Heart right ventricle (tissue), 16 donors: ENCODE measurements at places on chromosomes 16 and 17. TPM values are rescaled to one million over a fixed set of nuclear protein-coding genes. Genes with fewer than 3 reads are reported as not detected.

The TP53TG3F gene
- total RNA-seq, result not detected

The NATD1 gene
- 19.7 TPM for total RNA-seq

The EMC8 gene
- total RNA-seq, result 20.9 TPM

The AGRP gene
- total RNA-seq, result not detected

The BRIP1 gene
- 0.12 TPM for total RNA-seq

The CTRB2 gene
- total RNA-seq, result 3.8 TPM

The MT1M gene
- total RNA-seq, result 0.96 TPM

The CYBC1 gene
- total RNA-seq, result 19.0 TPM

The CDH5 gene
- total RNA-seq, result 59.9 TPM

The ATXN2L gene
- 48.7 TPM for total RNA-seq

The RIPOR1 gene
- total RNA-seq, result 52.2 TPM

The TIMM22 gene
- total RNA-seq, result 19.8 TPM

The HSD11B2 gene
- 1.4 TPM for total RNA-seq

The CMTM2 gene
- total RNA-seq, result 0.33 TPM

The TACO1 gene
- 50.3 TPM for total RNA-seq

The CFAP97D1 gene
- total RNA-seq, result not detected

The SECTM1 gene
- 1.7 TPM for total RNA-seq

The PRR35 gene
- total RNA-seq, result not detected

The TBC1D3B gene
- 2.5 TPM for total RNA-seq

The SEZ6L2 gene
- 0.17 TPM for total RNA-seq

The KRTAP4-1 gene
- total RNA-seq, result not detected

The TBC1D26 gene
- not detected for total RNA-seq

The HEATR9 gene
- not detected for total RNA-seq

The CNGB1 gene
- total RNA-seq, result not detected

The PDE6G gene
- 0.38 TPM for total RNA-seq

The ZPBP2 gene
- total RNA-seq, result not detected
